ENCODE measurements at places on chromosomes 11 and 22. TPM values are rescaled to one million over a fixed set of nuclear protein-coding genes. Genes with fewer than 3 reads are reported as not detected.

KMT2A gene
- 16.7 TPM for polyA plus RNA-seq

OR51B4 gene
- not detected for polyA plus RNA-seq

NNMT gene
- not detected for polyA plus RNA-seq

NXPE4 gene
- polyA plus RNA-seq: not detected

FZD4 gene
- polyA plus RNA-seq: 0.76 TPM

TCN1 gene
- polyA plus RNA-seq: not detected

CDC45 gene
- polyA plus RNA-seq: 1.5 TPM

ZNF215 gene
- polyA plus RNA-seq: 0.38 TPM

CSTF3 gene
- polyA plus RNA-seq: 86.8 TPM

POLR2F gene
- polyA plus RNA-seq: 170 TPM

RTN4RL2 gene
- 0.66 TPM for polyA plus RNA-seq

NOX4 gene
- 0.71 TPM for polyA plus RNA-seq

BTBD18 gene
- polyA plus RNA-seq: not detected

TRIM68 gene
- polyA plus RNA-seq: 15.3 TPM

MMP10 gene
- polyA plus RNA-seq: not detected

ANO5 gene
- polyA plus RNA-seq: 3.6 TPM
